ENCODE measurements at places on chromosomes 6 and 20. TPM values are rescaled to one million over a fixed set of nuclear protein-coding genes. Genes with fewer than 3 reads are reported as not detected.

DNA sequence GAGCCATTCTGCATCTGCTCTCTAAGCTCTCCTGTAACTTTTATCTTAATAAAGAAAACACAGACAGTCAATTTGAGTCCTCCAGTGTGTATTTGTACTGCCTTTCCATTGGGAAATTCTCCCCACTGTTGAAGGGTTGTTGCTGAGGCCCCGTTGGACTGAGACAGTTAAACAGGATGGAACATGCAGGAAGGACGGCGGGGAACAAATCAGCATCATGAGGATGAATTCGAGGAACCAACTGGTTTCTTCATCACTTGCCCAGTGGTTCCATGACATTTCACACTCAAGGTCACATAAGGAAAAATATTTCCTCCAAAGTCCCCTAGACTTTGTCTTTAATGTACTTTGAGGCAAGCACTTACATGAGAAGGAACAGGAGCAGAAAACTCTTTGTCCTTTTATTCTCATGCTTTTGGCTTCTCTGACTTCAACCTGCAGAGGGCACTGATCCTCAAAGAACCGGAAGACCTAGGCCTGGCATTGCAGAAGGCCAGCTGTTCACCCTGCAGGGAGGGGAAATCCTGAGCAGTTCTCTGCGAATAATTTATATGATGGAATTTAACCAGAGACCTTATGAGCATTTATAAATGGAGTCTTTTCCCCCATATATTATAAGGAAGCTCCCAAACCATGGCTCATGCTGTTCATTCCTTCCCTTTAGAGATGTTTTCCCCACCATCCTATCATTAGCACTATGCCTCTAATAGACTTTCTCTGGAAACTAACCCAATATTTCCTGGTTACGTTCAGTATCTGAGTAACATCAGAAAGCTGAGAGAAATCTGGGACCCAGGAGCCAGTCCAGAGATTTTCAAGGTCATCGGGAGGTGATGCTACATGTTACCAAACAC lies 55.2 kb upstream of the ADGRF1 start:
- no peak for DNase-seq

DNA sequence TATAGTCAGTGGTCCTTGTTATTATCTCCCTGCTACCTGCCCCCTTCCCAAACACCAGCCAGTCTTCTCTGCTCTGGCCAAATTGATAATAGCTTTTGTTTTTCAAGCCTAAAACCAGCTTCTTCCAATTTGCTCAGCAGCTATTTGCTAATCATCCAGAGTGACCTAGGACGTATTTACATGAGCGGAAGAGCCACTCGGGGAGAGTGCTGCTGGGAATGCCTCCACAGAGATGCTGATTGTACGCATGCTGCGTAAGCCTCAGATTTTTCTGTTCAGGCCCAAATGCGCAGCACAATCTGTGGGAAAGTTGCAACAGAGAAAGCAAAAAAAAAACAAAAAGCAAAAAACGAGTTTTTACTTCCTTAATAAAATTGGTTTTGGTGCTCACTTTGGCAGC lies 24.4 kb upstream of the ID1 start:
- no peak for DNase-seq

DNA sequence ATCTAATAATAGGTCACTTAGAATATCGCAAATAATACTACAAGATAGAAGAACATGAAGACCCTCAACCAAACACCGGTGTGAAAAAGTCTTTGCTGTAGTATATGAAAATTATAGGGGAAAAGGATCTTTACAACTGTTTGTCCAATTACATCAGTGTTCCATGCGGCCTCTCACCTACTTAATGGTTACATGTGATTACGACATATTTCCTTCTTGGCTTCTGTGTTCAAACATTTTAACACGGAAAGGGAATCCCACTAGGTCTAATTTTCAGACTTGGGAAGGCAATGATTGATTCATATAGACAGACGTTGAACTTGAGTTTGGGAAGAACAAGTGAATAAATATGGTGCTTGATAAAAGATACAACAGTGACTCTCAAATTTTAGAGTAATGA lies 273.4 kb downstream of the KIF16B start:
- DNase-seq = no peak

- peak; percentile 55 for DNase-seq
Observed at GRCh38 chr20:37651932-37652331, 41.9 kb upstream of the CTNNBL1 start.

GRCh38 chr6:3291987-3292386 lies 33.2 kb downstream of the PSMG4 start:
- no peak for DNase-seq

Gene NINL
- total RNA-seq = under 0.01 TPM

Gene R3HDML
- total RNA-seq = not detected

Gene BRPF3
- 10.5 TPM for total RNA-seq
